Ovary (tissue), 10 donors: ENCODE measurements at places on chromosomes 5 and 9.

- no peak for DNase-seq
Observed at GRCh38 chr5:168135897-168136296, 155.5 kb upstream of the WWC1 start.

DNA sequence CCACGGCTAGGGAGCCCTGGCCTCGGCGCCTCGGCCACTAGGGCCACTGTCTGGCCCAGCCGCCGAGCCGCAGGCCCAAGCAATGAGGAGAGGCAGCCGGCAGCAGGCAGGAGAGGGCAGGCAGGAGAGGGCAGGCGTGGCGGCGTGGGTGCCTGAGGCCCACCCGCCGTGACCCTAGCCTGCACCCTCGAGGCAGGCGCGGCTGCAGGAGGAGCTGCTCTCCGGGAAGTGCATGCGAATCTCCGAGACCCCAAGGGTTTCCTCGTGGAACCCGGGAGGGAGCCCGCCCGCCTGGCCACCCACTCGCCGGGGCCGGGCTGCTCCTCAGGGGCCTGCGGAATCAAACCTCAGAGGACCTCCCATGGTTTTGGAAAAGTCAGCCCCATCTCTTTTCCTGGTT, 9.3 kb downstream of the GRIN1 start:
- DNase-seq: no peak

- no peak for DNase-seq
Observed at GRCh38 chr9:132228062-132228461, 66.2 kb downstream of the NTNG2 start.

GRCh38 chr5:109290231-109290630, 119.5 kb downstream of the PJA2 start:
- DNase-seq: no peak

DNA sequence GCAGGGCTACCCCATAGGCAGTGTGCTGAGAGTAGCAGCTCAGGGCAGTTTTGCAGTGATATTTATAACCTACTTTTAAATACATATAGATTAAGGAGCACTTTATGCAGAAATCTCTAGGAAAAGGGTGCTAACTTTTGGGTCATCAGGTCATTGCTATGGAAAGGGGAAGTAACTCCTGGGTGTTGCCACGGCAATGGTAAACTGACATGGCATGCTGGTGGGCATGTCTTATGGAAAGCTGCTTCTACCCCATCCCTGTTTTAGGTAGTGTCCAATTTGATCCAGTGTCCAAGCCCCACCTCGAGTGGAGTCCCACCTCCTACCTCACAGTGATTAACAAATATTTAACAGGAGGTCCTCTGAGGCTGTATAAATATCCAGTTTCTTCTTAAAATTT, 56.8 kb upstream of the XPA start:
- no peak for DNase-seq

- no peak for DNase-seq
Observed at GRCh38 chr9:116080561-116080960, 73.0 kb upstream of the PAPPA start.

DNA sequence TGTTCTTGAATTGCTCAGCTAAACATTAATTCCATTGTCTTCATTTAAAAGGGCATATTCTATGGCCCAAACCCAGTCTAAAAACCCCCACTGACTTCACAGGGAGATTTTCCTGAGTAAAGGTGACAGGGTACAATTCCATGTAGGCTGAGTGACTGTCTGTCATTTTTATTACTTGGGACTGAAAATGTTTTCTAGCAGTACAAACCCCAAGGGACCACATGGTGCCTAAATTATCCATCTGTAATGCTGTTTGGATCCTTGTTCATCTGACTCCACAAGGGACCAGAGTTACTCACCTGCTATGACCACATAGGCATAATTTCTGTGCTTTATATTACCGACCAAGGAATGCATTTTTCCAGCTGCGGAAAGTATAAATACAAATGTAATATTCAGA, 349.1 kb downstream of the ZNF608 start:
- no peak for DNase-seq

DNA sequence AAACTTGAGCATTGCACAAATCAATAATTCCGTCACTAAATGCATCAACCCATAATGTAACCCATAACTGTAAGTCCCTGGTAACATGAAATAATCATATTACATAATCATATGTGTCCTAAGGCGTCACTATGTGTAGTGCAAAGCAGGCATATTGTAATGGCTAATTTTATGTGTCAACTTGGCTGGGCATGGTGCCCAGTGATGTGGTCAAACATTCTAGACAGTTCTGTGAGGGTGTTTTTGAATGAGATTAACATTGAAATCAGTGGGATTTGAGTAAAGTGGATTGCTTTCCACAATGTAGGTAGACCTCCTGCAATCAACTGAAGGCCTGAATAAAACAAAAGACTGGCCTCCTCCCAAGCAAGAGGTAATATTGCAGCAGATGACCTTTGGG, 794.4 kb upstream of the ACO1 start:
- DNase-seq: no peak

DNA sequence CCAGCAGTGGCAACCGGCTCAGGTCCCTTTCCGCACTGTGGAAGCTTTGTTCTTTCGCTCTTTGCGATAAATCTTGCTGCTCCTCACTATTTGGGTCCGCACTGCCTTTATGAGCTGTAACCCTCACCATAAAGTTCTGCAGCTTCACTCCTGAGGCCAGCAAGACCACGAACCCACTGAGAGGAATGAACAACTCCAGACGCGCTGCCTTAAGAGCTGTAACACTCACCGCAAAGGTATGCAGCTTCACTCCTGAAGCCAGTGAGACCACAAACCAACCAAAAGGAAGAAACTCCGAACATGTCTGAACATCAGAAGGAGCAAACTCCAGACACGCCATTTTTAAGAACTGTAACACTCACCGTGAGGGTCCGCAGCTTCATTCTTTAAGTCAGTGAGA, 103.5 kb downstream of the GLIS3 start:
- DNase-seq: no peak

DNA sequence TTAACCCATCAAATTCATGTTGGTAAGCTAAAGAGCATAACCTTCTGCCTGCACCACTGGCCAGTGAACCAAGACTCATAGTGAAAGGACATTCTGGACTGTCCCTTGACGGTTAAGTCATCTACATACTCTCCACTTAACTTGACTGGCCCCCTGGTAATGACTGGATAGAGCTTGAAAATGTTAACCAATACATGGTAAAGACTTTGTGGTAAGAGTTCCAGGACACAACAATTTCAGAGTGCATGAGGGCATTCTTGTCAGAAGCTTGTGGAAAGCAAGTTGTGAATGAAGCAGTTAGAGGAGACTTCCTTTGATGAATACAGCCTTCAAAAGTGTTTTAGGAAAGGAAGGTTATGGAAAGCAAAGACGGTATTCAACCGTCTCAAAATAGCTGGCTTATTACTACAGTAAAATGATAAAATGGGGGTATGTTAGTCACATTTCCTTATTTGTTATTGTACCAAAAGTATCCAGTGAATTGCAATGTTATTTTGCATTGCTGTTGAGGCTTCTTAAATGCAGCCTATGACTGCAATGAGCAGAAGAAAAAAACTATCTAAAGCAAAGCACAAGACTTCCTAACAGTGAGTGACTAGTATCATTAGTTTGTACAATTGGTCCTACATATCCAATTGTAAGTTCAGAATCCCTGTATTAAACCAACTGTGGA, 47.2 kb upstream of the DAB2 start:
- DNase-seq: no peak

- no peak for DNase-seq
Observed at GRCh38 chr5:81188962-81189361, 44.2 kb upstream of the CKMT2 start.

DNA sequence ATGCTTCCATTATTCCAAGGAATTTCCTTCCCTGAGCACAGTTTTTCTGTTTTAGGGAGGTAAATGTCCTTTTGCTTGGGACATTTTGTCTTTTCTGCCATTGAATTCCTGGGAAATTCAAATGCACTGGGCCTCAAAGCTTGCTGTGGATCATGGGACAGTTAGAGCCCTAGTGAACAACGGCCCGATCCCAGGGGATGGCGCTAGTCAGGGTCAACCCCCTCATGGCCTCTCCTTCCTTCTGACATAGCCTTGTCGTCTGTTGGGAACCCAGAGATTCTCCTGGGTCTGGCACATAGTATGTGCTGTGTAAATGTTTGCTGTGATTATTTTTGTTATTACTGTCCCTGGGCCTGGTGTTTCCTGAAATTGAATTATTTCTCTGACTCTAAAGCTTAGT, 30.7 kb upstream of the COL15A1 start:
- DNase-seq: no peak

- DNase-seq: no peak
Observed at GRCh38 chr5:133241179-133242092, 189.6 kb downstream of the HSPA4 start.

GRCh38 chr5:18772475-18772874, 1138.2 kb downstream of the TAF11L14 start:
- no peak for DNase-seq

DNA sequence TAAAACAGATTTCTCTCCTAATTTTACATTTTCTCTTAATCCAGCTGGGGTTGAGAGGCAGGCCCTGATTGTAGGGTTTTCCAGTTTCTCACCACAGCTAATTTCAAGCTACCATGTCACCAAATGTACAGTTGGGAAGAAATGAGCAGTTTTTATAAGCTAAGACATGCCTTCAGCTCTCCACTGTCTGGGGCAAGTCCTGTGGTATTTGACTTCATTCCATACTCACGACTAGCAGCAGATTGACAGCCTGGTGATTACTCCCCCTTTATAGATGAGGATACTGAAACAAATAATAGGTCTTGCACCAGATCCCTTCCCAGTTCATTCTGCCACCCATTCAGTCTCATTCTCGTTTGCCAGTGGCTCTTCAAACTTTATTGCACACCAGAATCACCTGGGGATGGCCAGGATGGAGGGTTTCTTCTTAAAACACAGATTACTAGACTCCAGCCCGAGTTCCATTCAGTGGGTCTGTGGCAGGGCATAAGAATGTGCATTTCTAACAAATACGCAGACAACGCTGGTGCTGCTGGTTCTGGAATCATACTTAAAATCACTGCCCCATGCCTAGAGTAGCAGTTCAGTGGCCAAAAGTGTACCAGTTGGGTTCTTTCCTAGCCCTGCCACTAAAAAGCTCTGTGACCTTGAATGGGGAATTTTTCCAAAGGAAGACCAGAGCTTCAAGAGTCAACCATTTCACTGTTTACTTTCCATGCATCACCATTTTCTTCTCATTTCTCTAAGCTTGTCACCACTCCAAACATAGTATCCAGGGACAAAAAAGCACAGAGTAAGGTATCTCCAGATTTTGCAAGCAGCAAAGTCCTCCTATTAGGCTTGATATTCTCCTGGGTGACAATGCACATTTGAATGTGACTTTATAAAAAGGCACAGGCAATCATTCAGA, 64.3 kb downstream of the CSNK1A1 start:
- DNase-seq: no peak

DNA sequence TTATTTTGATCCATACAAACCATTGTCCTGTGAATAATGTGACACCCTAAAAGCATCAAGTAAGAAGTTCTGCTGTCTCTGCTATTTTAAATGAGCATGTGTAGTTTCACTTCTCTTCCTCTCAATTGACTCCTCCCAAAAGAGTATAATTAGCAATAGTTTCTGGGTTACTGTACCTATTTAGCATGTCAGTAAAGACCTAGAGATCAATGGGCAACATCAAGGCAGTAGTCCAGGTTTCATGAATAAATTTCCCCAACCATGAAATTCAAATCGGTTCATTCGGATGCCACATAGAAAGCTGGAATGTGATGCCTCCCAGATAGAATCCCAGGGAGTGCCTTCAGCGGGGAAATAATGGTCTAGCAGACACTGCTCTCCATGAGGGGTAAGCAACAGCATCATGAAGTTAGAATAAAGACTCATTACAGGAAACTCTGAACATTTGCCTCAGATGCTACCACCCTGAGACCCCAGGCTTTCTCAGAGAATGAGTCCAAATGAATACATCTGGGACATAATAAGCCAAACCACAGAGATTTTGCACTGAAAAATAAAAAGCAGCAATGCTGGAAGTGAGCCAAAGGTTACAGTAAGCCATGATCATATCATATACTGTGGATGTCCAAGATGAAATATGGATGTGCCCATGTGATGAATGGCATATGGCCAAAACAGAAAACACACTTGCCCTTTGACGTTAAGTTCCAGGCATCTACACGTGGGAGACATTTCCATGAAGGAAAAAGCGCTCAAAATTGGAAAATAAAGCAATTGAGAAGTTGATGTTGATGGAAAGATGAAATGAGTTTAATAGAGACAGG, 1107.0 kb upstream of the SEMA6A start:
- DNase-seq: no peak

DNA sequence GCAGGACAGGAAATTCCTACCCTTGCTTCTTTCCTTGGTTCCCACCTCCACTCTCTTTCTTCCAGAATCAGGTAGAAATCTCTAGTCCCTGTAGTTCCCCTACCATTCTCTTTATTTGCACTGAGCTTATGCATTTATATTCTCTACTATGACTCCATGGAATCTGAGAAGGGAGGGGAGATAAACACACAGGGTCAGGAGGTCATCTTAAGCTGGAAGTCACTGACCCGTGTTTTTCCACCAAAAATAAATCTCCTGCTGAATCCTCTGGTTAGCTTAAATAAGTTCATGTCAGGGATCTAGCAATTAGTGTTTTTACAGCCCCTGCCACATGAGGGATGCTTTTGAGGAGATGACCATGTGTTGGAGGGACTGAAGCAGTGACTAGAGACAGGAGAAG, 3.7 kb downstream of the ACTL7B start:
- DNase-seq: no peak

- no peak for DNase-seq
Observed at GRCh38 chr5:174828804-174829510, 104.6 kb downstream of the MSX2 start.

GRCh38 chr5:150658699-150659265, 2.3 kb upstream of the MYOZ3 start:
- DNase-seq: no peak

DNA sequence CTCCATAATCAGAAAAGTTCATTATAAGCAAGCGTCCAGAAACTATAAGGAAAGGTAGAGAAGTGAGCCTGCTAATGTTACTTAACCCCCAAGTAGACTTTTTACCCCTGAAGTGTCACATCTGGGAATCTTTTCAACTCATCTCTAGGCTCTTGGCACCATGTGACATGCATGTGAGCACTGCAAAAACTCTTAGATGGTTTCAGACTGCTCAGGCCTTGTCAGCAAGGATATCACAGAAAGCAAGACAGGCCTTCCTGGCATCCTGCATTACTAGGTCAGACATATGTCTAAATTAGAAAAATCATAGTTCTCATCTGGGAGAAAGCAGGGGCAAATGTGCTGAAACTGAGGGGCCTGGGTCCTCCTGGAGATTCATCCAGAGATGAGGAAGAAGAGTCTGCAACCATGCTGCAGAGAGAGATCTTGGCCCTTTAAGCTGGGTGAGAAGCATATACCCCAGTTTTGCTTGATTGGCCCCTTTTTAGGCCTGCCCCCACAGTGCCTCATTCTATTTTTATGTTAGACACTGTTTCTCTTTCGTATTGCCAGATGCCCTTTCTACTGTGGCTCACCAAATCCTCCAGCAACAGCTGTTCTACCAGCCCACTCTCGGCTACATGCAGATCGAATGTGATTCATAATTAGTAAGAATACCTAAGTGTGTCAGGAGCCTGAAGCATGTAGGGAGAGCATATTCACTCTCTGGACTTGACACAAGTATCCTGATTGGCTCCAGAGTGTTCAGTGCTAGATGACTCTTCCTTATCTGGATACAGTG, 19.0 kb downstream of the TMEM8B start:
- no peak for DNase-seq

- DNase-seq: no peak
Observed at GRCh38 chr9:86885232-86885631, 62.1 kb downstream of the GAS1 start.
